NCI-H2227 treated with DMSO at 0.1 percent for 48 hours (cell line): ENCODE measurements at places on chromosomes 6 and 20.

DNA sequence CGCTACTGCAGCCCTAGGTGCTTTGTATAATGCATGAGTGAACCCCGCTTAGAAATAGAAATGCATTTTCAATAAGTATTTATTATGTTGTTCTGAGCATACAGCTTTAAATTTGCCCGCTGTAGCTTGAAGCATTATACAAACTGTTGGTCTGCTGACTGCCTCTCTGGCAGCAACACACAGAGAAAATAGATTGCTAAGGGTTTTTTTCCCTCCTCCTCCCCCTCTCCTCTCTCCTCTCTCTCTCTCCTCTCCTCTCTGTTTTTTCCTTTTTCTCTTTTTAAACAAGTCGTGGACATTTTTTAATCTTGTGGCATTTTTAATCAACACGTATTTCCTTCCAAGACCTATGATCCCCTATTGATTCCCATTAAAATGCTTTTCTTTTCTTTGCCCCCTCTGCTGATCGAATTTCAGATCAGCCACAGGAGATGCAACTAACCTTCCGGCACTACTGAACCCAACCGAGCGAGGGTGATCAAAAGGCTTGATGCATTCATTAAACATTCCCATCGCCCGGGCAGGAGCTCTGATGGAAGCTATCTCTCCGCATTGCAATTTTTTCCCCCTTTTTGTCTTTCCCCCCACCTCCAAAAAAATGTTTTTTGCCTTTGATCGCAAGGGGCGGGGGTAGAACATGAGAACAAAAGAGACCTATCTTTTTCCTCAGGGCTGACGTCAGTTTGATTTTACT lies 90.7 kb upstream of the ARID1B start:
- peak; percentile 82 for DNase-seq

DNA sequence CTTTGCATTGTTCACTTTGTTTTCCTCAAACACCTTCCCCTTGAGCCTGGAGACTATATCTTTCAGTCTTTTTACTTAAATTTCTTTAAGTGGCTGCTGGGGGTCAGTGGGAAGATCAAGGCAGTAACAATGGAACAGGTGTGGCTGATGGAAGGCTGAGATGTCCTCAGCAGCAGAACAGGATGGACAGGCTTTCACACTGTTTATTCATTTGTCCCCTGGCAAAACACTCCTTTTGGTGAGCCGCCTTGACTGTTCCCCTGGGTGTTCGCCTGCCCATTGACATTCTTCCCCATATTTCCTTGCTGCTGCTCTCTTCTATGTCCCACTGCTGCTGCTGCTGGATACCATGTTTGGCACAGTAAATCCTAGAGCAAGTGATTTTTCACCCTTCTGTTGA lies 38.1 kb downstream of the RNF144B start:
- DNase-seq = no peak

- no peak for DNase-seq
These were observed 141.3 kb downstream of the ADGRG6 start for GRCh38 chr6:142443102-142443501.

DNA sequence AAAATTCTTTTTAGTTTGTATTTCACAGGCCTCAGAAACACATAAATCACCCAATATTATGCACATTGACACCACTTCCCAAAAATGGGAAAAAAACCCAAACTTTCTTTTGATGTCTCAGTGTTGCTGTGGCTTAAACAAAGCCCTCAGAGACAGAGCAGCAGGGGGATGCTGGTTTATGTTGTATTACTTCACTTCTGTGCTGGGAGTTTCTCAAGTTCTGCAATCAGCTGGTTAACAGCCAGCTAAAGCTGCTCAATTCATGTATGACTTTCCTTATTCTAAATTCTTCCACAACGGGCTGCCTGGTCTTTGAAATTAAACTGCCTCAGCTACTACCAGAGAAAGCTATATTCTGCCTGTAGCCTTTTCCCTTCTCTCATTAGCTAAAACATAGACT lies 5.6 kb downstream of the FILIP1 start:
- no peak for DNase-seq

- DNase-seq = no peak
These were observed 7.6 kb downstream of the OSBPL2 start for GRCh38 chr20:62245911-62246280.

- no peak for DNase-seq
These were observed 233.4 kb downstream of the CD109 start for GRCh38 chr6:73929405-73929804.

- no peak for DNase-seq
These were observed 63.1 kb downstream of the MYH7B start for GRCh38 chr20:35018590-35019371.

- DNase-seq = no peak
These were observed 19.7 kb downstream of the FAM217A start for GRCh38 chr6:4059115-4059777.

DNA sequence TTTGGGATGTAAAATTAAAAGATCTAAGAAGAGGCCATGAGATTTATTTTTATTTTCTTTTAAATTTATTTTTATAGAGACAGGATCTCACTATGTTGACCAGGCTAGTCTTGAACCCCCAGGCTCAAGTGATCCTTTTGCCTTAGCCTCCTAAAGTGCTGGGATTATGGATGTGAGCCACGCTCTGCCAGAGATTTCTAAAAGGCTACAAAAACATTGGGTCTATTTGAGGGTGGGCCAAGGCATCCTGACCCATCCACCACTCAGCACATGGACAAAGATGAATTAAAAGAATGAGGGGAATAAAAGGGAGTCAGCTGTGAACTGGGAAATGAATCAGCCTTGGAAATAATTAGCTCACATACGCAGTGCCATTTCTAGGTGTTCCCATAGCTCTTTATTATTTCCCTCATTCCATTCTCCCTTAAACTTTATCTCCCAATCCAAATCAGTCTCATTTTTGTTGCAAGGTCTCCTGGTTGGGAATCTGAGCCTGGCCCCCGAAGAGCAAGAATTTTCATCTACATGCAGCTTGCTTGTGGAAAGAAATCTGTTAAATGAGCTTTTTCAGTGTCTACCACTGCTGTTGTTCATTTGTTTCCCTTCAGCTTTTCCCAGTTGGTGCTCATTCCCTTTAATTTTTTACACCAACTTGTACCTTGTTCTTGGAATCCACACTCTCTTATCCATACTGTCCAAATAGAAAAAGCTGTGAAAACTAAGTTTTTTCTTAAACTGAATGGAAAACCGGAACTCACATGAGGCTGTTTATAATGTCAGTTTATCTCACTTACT lies 66.9 kb downstream of the MKKS start:
- no peak for DNase-seq

DNA sequence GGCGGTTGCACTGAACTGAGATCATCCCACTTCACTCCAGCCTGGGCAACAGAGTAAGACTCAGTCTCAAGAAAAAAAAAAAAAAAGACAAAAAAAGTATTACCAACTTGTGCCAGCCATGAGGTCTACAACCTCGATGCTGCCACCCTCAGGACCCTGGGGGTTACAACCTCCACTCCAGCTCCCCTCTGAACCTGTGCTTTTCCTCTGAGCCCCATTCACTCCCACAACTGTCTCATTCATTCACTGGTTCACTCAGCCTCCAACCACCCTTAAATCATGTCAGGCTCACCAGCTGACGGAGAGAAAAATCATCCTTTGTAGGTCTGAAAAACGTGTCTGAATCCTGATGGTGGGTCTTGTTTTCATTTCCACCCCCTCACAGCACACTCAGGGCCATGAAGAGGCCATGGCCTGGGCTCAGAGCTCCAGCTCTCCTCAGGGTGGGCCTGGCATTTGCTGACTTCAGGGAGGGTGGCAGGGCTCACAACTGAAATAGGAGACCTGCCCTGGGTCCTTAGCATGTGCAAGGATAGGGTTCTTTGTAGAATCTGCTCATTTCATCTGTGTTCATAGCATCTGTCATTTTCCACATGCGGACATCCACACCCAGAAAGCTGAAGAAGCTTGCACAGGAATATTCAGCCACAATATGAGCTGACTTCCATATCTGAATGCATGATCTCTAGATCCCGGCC lies 1.9 kb upstream of the ULBP1 start:
- DNase-seq = no peak

GRCh38 chr6:128557081-128557480 lies 36.7 kb upstream of the PTPRK start:
- no peak for DNase-seq

- no peak for DNase-seq
These were observed 29.2 kb downstream of the TFEB start for GRCh38 chr6:41705996-41706835.

DNA sequence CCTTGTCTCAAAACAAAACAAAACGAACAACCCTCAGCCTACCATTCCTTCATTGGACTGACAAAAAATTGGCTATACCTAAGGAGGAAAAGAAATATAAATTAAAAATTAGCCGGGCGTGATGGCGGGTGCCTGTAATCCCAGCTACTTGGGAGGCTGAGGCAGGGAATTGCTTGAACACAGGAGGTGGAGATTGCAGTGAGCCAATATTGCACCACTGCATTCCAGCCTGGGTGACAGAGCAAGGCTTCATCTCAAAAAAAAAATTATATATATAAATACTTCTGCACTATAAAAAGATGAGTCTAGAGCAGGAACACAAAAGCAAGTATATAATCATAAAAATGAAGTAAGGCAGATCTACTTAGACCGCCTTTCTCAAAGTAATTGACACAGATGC lies 109.8 kb downstream of the CRYBG1 start:
- DNase-seq = peak; percentile 78

DNA sequence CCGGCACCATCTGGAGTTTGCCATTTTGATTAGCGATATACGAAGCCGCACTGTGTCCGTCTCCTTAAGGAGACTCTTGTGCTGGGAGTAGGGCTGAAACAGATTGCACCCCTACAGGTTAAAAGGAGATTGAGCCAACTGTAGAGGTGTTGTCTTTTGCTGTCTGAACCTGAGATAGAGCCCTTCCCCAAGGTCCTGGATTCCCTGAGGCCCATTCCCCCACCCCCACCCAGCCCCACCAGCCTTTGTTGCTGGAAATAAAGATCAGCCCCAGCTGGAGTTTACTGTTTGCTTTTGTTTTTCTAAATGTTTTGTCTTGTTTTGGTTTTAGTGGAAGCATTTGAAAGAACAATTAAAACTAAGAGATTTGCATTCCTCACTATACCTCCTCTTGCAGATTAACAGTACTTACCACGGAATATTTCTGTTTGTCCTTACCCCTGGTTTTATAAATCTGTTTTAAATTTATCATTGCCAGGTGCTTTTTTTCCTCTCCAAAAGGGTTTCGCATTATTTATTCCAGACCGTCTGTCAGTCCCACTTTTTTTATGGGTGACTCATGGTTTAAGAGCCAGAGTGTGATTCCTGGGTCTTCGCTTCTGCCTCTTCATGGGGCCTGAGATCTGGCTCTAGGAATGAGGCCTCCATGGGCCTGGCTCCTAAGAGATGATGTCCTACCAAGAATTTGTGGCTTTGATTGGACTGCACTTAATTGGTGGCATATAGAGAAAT lies 169.2 kb downstream of the DTNBP1 start:
- DNase-seq = no peak

- peak; percentile 2 for DNase-seq
These were observed 394 bp downstream of the MYB start for GRCh38 chr6:135181333-135182070.

- no peak for DNase-seq
These were observed 109.1 kb downstream of the UTRN start for GRCh38 chr6:144394210-144394609.

GRCh38 chr6:141321493-141322347 lies 811.0 kb upstream of the GJE1 start:
- no peak for DNase-seq

GRCh38 chr6:17015144-17015543 lies 86.7 kb upstream of the STMND1 start:
- DNase-seq = no peak

- DNase-seq = no peak
These were observed 547.8 kb downstream of the CDH26 start for GRCh38 chr20:60506061-60506460.

DNA sequence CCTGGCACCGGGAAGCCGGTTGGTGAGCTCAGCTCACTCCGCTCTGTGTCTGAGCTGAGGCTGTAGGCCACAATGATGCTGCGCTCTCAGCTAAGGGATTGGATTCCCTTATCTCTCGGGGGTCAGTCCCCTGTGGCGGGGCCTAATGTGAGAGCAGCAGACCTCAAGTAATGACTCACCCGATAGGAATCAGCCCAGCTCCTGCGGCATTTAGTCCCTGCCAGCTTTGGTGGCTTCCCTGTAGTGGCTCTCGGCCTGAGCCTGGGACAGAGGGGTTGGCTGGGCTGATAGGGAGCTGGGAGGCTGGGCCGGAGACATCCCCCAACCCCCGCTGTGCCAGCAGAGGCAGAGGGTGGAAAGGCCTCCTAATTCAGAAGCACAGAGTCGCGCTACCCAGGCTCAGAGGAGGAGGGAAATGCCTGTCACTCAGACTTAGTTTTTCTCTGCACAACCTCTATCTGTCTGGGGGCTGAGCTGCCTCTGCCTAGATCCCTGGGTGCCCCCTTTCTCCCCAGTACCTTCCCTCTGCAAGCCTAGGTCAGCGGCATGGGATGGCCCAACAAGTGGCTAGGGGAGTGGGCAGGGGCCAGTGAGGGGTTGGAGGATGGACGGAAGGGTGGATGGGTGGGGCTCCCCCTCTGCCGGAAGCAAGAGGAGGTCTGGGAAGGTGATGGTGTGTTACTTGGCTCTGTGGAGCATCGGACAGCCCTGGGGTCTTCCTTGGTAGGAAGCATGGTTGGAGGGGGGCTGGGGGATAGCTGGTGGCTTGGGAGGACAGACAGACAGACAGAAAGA lies 92.2 kb downstream of the CDH22 start:
- DNase-seq = peak; percentile 19

GRCh38 chr20:17790296-17790695 lies 90.5 kb downstream of the BANF2 start:
- no peak for DNase-seq

- DNase-seq = no peak
These were observed 11.2 kb downstream of the KIZ start for GRCh38 chr20:21137078-21137477.

GRCh38 chr6:21614226-21614625 lies 20.7 kb downstream of the SOX4 start:
- no peak for DNase-seq

GRCh38 chr20:37845241-37845681 lies 57.7 kb upstream of the VSTM2L start:
- DNase-seq = no peak

DNA sequence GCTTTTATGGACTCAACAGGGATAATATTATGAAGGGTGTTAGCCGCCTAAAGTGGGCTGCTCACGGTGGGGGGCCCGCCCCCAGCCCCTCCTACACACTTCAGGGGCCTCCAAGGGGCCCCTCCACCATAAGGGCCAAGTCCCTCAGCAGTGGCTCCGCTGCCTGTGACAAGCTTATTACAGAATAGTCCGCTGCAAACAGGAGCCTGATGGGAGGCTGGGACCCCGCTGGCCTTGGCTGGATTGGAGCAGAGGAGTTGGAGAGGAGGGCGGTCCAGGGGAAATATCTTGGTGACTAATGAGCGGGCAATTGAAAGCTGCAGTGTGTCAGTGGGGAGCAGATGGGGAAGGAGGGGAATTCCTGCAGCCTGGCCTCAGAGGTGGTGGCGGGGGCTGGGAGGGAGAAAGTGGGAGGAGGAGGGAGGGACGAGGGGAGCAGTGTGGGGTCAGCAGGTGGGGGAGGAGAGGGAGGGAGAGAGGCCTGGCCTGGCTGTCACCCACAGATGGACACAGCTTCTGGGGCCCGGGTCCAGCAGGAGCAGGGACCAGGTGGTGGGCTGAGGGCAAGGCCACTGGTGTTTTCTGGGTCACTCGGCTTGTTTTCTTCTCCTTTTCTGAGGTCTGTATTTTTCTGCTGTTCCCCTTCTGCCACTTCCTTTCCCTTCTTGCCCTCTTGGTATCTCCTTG lies 57.6 kb upstream of the FOXP4 start:
- DNase-seq = peak; percentile 87
